Islet precursor cell (in vitro differentiated cells): ENCODE measurements at places on chromosomes 2 and 18.
A peak's percentile ranks its signal among the peaks of the same experiment; 100 is the strongest.

DNA sequence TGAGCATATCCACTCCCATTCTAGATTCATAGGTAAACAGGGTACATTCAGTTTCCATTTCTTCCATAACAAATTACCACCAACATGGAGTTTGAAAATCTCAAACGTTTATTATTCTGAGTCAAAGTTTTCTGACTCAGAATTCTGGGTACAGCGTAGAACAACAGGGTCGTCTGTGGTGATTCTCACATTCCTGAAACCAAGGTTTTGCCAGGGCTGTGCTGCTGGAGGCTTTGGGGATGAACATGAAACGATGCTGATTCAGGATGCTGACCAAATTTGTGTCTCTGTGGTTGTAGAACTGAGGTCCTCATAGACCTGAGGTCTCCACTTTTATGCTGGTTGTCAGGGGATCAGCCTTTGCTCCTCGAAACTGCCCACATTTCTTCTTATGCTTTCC lies 255.7 kb downstream of the DSEL start:
- no peak for DNase-seq

GRCh38 chr2:213129311-213129710 lies 22.1 kb downstream of the IKZF2 start:
- no peak for DNase-seq

- DNase-seq: peak; percentile 59
These were observed 146.8 kb upstream of the PXDN start for GRCh38 chr2:1891147-1891546.

- peak; percentile 49 for DNase-seq
These were observed 4.5 kb upstream of the LIMS2 start for GRCh38 chr2:127679680-127680361.

- DNase-seq: no peak
These were observed 245.6 kb downstream of the TPGS2 start for GRCh38 chr18:36582988-36583745.

- no peak for DNase-seq
These were observed 115.6 kb downstream of the CACNB4 start for GRCh38 chr2:151983221-151983620.

DNA sequence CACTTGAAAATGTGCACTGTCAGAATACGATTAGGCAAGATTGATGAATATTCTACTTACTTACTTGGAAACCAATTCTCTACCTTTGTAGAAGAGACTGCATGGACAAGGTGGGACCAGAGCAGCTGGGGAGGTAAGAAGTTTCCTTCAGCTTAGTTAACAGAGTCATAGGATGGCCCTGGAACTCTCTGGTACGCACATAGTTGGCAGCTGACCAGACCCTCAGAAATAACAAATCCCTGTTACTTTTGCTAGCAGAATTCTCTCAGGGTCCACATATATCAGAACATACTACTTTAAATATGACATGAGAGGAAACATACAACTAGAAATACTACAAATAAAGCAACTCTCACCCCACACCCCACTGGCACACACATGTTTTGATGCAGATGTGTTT lies 24.8 kb upstream of the STAT1 start:
- DNase-seq: no peak

GRCh38 chr2:224072541-224073188 lies 33.6 kb upstream of the SERPINE2 start:
- no peak for DNase-seq

GRCh38 chr2:208077276-208077675 lies 47.0 kb downstream of the CRYGD start:
- DNase-seq: no peak

DNA sequence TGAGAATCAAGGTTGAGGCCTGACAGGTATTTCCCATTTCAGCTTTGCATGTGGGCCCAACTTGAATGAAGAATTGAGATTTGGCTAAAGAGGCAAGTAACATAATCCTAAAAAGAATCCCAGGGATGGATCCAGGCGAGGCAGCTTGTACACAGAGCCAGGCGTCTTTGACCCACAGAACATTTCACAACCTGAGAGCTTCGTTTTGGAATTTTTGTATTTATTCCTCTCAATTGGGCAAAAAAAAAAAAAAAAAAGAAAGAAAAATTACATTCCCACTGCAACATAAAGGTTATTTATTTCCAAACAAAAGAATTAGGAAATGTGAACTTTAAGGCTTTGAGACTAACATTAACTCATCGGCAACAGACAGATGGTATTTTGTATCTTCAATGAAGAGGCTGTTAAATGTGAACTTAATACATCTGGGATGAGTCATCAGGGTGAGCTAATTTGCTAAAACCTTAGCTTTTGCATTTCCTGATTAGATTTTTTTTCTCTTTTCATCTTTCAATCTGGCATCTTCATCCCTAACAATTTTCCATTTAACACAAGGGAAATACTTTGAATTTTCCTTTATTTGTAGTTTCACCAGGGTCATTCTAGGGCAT lies 478.5 kb upstream of the TNP1 start:
- no peak for DNase-seq

DNA sequence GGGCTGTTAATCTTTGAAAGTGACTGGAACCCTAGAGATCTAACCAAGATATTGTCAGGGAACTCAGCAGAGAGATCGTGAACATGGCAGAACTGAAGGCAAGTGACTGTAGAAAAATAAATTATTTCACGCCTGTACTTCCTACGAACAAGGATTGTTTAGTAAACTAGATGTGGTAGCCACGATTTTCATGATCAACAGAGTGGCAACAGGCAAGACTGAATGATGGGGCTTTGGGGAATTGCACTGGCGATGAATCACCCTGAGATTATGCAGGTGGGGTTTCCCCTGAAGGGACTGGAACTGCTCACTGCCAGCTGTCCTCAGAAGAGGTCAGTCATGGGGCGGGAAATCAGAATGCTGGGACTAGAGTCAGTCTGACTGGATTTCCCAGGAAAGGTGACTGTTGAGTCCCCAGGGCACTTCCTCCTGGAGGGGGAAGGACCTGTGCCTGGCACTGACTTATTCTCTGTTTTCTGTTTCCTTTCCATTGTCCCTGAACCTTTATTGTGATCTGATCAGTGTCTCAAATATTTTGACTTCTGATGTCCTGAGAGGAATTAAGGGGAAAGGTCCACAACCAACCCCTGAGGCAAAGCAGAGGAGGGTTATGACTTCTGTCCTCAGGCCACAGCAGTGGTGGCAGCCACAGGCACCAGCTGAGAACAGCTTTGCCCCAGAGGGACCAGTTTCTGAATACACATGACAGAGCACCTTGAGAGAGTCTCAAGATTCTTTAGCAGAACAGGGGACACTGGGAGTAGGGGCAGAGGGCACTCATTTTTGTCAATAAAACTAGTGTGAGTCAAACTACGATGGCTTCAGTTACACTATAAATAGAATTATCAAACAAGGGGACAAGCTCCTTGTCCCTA lies 70.0 kb downstream of the NAB1 start:
- DNase-seq: peak; percentile 95

GRCh38 chr2:120735746-120736170 lies at the start of gene GLI2:
TSS of gene GLI2 (plus strand) at chr2:120735868. CDS start at chr2:120797321, 61,453 bp downstream.
- DNase-seq: peak; percentile 91

DNA sequence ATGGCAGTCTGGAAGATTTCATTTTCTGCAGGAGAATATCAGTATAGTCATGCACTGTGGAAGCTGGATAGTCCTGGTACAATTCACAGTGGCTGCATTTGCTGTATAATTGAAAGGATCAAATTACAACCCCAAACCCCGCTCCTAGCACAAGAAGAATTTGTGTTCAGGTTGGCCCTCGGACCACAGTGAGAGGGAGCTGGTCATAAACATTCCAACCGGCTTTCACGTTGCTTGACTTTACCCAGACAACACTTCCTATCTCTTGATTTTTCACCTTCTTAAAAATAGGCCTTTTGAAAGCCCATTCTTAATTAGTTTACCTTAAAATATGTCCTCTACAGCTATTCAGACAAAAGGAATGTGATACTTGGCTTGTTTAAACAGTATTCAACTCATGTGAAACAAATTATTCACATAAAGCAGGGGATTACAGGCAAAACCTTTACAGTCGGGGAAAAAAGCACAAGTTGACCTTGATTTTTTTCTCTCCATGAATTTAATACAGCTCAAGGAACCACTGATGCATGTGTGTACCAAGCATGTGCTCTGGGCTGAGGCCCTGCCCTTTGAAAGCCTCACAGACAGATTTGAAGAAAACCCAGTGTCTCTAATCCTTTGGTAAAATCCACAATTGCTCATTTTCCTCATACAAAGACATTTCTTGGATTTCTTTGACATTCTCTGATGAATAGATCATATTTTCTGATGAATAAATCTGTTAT lies 143.0 kb upstream of the SOX11 start:
- peak; percentile 72 for DNase-seq

GRCh38 chr2:174777347-174778084 lies 13.2 kb upstream of the CHRNA1 start:
- peak; percentile 21 for DNase-seq

DNA sequence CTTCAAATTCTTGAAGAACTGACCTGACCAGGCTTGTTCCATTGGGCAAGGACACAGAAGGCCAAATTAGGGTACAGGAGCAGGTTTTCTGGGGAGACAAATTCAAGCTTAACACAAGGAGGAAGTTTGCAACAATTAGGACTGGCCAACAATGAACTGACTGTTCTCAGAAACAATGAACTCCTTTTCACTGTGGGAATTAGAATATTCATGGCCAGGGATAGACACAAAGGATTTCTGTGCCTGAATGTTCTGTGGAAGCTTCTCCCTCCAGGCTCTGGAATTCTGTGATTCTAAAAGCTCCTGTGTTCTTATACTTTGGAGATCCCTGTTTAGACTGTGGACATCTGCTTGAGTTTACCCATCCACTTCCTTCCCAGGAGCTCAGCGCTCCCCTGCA lies 15.2 kb downstream of the SMYD1 start:
- no peak for DNase-seq

GRCh38 chr2:20350041-20350712 lies 467 bp downstream of the PUM2 start:
- no peak for DNase-seq

DNA sequence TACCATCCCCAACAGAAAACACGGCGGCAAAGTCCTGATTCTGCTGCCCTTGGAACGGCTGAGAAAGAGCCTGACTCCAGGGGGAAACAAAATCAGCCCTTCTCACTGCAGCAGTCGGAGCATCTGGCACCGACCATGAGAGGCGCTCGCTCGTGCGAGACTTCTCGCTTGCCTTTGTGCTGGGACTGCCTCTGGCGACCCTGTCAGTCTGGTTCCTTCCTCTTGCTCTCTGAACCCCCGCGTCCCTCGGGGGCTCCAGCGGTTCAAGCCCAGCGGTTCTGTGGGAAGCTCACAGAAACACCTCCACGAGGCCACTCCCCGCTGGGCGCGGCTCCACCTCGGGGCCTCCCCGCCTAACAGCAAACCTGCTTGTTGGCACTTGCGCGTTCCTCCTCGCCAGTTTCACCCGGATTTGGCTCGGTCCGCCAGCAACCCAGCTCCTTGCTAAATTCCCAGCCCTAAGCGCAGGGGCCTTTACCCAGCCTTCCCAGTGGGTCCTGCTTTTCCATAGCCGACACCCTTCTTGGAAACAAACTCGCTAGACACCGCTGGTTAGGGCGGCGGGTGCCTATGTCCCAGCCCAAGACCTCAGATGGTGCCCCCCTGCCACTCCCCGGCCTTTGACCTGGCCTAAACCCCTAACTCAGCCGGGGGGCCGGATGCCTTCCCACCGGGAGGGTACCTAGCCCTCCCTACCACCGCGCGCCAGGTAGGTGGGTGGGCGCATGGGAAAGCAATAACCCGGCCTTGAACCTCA lies 2.2 kb downstream of the RND3 start:
- DNase-seq: peak; percentile 91

- no peak for DNase-seq
These were observed 105.6 kb downstream of the MYO1B start for GRCh38 chr2:191350826-191351225.

DNA sequence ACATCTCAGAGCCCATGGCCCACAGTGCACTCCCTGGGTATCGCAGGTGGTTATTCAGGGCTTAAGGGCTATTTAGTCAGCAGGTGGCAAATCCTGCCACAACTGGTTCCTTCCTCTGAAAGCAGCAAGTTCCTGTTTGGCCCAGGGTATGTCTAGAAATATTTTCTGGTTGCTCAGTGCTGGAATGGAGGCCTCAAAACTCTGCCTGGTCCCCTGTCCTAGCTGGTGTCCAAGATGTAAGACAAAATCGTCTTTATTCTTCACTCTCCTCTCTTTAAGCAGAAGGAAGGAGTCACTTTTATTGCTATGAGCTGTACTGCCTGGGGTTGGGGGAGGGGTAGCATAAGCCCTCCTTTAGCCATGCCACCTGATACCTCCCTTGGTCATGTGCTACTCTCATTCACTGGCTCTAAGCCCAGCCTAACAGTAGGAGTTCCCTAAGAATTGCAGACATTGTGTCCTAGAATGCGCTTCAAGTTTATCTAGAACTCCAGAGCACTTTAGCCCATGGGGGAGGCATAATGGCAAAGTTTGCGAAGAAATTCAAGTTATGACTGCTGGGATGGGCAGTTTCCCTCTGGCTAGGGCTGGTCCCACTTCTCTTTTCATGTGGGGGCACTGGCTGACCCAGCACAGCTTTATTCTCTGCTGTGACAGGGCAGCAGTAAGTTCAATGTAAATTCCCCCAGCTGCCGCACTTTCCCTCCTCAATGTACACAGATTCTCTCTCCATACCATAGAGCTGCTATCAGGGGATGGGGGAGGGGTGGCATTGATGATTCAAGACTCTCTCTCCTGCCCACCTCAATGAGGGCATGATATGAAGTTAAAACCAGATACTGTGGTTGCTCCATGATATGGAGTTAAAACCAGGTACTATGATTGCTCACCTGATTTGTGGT lies 27.1 kb upstream of the CWC22 start:
- no peak for DNase-seq

GRCh38 chr2:55027226-55027625 lies 23.0 kb downstream of the RTN4 start:
- DNase-seq: no peak

- peak; percentile 91 for DNase-seq
These were observed 34.9 kb downstream of the EN1 start for GRCh38 chr2:118812552-118812951.

DNA sequence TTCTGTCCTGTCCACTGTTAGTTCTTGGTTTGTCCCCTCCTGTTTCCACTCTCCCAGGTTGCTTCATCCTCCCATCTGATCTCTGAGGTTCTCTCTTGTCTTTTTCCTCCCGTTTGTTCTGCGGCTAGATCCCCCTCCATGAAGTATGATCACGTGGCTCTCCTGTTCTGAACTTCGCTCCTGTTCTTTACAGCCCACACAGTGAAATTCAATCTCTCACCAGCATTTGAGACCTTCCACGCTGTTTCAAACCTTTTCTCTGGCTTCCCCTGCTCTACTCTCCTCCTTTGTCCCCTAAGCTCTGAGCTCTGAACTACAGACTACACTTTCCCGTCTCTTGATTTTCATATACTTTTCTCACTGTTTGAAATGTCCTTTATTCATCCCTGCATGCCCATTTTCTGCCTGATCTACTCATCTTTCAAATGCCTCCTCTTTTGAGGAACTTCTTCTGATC lies 83.5 kb downstream of the OSBPL6 start:
- peak; percentile 59 for DNase-seq

- peak; percentile 92 for DNase-seq
These were observed 8.0 kb upstream of the ITGB6 start for GRCh38 chr2:160207804-160208654.

DNA sequence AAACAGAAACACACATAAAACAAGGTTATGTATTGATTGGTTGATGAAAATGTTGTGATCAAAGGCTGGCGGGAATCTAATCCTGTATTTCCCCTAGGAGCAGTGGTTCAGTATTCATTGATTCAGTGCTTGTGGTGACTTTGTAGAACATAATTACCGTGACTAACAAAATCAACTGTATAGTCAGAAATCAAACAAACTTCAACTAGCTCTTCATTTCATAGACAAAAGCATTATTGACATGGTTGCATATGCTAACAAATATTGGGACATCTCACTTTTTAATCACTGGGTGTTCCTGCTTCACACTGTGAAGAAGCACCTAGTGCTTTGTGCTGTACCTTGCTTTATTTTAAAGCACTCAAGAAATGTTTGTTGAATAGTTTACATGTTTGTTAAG lies 41.4 kb downstream of the USP14 start:
- DNase-seq: no peak
